ENCODE measurements at places on chromosomes 16 and 17.
A peak's percentile ranks its signal among the peaks of the same experiment; 100 is the strongest.

- DNase-seq, result no peak
These were observed 6.5 kb downstream of the PSME3IP1 start for GRCh38 chr16:57179215-57179828.

DNA sequence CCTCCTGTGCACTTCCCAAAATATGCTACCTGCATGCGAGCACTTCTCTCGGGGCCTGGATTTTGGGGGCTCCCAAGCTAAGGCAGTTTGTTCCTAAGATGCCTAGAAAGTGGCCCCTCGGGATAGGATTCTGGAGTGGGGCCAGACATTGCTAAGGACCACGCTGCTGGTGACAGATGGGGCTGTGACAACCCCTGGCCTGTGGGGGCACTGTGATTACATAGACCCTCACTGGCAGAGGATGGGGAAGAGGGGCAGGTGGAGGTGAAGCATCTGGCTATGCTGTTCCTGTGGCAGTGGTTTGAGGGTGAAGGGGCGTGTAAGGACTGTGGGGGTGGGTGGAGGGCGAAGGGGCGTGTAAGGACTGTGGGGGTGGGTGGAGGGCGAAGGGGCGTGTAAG, 128.4 kb downstream of the ENGASE start:
- no peak for DNase-seq

GRCh38 chr17:15382914-15383313, 41.5 kb upstream of the TEKT3 start:
- DNase-seq, result no peak

GRCh38 chr16:59144841-59145240, 410.7 kb upstream of the GOT2 start:
- DNase-seq, result no peak

DNA sequence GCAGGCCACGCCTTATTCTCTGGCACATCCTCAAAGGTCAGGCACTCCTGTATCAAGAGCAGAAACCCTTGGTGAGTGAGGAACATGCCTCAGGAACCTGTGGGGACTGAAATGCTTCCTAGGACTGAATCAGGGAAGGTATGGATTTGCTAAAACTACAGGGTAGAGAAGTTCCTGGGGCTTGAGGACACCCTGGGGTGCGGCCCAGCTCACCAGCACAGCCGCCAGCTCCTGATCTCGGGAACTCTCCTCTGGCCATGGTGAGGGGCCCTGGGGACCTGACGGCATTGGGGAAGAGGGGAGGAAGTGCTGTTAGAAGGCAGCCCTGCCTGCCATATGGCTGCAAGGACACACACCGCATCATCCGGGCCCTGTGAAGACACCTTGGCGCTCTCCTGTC, 7.5 kb downstream of the ZSCAN10 start:
- DNase-seq, result no peak

DNA sequence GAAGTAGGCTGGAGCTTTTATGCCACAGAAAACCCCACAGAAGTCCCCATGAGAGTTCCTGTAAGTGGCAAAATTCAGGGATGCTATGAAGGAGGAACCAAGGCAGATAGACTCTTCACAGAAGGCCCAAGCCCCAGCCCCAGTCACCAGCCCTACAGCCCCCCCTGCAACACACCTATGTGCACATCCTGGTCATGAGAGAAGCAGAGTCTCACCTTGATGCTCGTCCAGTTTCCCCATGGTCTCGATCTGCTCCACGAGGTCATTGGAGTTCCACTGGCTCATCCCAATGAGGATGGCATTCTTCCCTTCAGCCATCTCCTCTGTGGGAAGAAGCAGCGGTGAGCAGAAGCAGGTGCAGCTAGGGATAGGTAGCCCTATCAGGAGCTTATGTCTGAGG, 31.2 kb downstream of the PITPNM3 start:
- no peak for DNase-seq

DNA sequence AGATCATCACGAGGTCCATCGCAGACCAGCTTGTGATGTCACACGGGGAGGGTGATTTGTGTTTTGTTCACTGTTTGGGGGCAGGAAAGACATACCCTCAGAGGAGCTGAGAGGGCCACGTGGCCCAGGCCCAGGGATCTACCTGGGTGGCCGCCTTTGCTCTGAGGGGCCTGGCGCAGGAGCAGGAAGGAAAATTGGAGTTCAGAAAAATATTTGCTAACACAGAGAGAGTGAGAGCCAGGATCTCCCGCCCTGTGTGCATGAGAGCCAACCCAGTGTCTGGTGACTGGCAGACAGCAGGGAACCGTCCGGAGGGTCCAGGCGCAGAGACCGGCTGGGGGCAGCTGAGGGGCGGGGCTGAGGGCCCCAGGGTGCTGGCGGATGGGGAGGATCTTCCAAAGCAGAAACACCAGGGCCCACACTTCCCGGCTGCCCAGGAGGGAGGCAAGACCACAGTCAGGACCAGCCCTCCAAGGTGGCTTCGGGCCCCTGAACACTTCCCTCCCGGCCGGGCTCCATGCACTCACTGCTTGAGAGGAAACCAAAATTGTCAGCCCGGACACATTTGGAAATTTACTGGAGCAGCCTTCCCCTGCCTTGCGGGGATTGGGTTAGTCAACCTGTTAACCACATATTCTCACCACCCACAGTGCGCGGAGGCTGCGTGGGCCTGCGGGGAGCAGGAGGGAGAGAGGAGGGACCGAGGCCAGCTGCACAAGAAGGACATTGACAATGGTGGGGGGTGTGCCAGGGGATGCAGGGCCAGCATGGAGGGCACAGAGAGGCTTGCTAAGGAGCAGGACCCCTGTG, 52.6 kb downstream of the RBFOX3 start:
- DNase-seq, result no peak

- no peak for DNase-seq
These were observed 189.3 kb downstream of the IRF8 start for GRCh38 chr16:86088287-86088686.

DNA sequence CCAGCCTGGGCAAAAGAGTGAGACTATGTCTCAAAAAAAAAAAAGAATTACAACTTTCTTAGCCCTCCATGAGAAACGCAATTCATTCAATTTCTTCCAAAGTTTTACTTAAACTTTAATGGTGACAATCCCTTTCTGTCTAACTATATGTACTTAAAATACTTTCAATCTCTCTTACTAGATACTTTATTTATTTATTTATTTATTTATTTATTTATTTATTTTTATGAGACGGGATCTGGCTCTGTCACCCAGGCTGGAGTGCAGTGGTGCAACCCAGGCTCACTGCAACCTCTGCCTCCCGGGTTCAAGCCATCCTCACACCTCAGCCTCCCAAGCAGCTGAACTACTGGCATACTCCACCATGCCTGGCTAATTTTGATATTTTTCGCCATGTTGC, 108.1 kb downstream of the SPAG9 start:
- no peak for DNase-seq

DNA sequence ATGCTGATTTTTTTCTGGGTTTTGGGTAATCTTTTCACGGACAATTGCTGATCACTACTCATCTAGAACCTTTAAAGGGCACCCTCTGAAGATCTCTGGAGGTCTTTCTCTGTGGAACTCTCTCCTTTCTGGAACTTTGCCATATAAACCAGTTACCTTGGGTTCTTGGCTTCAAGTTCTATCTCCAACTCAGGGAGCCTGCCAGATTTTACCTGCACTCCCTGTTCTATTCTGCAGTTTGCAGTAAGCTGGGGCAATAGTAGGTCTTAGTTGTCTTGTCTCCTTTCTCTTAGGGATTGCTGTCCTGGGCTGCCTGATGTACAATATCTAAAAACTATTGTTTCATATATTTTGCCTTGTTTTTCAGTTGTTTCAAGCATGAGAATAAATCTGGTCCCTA, 120.3 kb downstream of the CHD9 start:
- DNase-seq, result no peak

- peak; percentile 34 for DNase-seq
These were observed at the start of gene MTSS2 for GRCh38 chr16:70685938-70686375. TSS of gene MTSS2 (minus strand) at chr16:70686053. CDS start at chr16:70685791, 262 bp downstream.

DNA sequence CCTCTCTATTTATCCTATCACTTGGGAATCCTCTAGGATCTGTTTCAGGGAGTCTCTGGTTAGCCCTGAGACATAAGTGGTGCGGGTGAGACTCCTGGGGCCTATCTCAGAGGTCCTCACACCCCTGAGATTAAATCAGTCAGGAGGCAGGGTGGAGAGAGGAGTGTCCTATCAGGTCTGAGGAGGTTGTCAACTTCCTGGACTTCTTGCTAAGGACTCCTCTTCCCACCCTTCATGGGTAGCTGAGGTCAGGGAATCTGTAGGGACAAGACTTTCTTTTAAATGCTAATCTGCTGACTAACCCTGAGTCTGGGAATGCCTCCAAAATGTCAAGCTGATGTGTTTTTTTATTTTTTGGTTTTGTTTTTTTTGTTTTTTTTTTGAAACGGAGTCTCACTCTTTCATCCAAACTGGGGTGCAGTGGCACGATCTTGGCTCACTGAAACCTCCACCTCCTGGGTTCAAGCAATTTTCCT, 6.6 kb upstream of the ARMC5 start:
- DNase-seq, result no peak

- no peak for DNase-seq
These were observed 680 bp downstream of the SKA2 start for GRCh38 chr17:59154292-59154720.

- DNase-seq, result no peak
These were observed 1.6 kb downstream of the HSD11B2 start for GRCh38 chr16:67432506-67432890.

Data from NCI-H187 (cell line).